Glutamatergic neuron (in vitro differentiated cells): ENCODE measurements at places on chromosomes 11 and 22.

DNA sequence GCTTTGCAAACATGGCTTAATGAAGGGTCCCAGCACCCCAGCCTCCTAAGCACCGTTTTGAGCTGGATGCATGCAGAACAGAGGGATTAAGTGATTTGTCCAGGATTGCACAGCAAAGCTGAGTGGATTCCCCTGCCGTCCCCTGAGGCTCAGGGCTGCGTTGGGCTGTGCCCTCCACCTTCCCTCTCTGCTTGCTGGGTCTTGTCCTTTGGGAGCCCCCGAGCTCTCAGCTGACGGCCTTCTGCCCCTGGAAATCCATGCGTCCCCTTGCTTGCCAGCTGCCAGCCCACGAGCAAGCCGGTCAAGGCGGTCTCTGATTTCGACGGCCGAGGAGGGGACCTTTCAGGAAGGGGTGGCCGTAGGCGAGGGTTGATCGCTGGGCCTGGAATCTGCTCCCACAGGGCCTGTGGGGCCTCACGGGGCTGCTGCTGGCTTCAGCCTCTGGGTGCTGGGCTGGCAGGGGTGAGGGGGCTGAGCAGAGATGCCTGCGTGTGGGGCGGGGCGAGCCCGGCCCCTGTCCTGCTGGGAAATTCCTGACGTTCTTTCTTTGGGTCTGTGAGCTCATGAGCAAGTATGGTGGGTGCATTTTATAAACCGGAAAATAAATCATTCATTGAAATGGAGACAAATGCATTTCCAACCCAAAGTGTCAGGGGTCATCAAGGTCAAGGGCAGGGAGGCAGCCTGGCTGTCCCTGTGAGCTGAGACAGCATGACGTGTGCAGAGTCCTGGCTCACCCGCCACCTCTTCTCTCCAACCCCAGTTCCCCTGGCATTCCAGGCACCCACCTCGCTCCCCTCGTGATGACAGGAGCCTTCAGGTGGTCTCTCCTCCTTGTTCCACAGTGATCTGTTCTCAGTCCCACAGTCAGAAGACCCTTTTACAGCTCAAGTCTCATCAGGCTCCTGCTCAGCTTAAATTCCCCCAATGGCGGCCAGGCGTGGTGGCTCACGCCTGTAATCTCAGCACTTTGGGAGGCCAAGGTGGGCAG, 28.1 kb downstream of the FGF4 start:
- DNase-seq: peak; percentile 59

GRCh38 chr11:131713529-131714134, 343.2 kb downstream of the NTM start:
- DNase-seq: no peak

DNA sequence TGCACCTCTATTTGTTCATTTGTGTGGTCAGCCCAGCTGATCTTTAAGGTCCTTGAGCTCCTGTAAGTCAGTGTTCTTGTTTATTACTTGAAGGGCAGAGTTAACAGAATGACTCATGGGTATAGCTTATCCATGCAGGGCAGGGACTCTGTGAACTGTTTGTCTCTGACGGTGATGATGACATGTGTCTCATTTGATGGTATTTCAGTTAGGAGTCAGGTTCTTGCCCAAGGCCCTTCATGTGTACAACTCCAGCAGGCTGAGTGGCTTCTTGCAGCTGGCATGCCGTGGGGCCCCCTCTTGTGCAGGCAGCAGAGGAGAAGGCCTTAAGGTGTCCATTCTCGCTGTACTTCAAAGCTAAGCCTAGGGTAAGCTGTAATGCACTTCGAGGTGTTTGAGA, 165.1 kb downstream of the DBX1 start:
- DNase-seq: no peak

GRCh38 chr11:130859886-130860285, 56.4 kb downstream of the SNX19 start:
- DNase-seq: no peak

DNA sequence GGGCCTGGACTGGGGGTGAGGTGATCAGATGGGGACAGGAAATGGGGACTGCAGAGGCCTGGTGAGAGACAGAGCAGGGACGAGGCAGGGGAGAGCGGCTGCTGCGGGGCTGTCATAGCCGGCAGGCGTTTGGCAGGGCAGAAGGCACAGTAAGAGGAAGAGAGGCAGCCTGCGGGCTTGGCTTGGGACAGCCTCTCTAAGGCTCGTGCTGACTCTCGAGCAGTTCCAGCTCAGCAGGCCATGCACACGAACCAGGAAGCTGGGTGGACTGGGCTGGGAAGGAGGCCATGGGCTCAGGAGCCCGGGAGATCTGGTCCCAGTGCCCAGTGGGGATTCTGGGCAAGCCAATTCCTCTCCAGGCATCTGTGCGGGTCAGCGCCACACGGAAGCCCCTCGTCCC, 19.6 kb upstream of the EIF3D start:
- peak; percentile 44 for DNase-seq

DNA sequence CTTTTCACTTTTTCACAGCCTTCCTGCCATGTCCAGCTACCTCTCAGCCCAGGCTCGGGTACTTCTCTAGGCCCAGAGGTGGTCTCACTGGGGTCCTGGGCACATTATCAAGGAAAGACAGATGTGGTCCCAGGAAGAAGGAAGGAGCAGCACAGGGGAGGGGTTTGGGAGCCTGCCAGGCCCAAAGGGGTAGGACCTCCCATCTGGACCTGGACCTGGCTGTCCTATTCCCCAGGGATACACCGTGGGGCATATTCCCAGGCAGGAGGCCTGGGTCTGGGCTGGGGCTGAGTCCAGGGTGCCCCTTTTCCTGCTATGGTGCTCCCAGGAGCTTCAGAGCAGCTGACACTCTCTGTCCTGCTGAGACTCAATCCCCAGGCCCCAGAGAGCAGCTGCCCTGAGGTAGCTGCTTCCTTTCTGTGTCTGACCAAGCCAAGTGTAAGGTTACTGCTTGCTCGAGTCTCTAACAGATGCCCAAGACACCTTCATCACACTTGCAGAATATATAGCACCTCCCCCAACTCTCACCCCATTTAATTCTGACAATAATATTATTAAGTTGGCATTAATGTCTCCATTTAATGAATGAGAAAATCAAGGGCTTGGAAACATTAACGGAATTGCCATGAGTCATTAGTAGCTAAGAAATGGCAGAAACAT, 232.0 kb downstream of the BUD13 start:
- DNase-seq: no peak

- no peak for DNase-seq
Observed at GRCh38 chr22:29078036-29078868, 5.4 kb downstream of the KREMEN1 start.

- no peak for DNase-seq
Observed at GRCh38 chr22:43292630-43293018, 50.5 kb downstream of the SCUBE1 start.

- no peak for DNase-seq
Observed at GRCh38 chr11:62464655-62465054, 45.8 kb downstream of the SCGB1A1 start.

DNA sequence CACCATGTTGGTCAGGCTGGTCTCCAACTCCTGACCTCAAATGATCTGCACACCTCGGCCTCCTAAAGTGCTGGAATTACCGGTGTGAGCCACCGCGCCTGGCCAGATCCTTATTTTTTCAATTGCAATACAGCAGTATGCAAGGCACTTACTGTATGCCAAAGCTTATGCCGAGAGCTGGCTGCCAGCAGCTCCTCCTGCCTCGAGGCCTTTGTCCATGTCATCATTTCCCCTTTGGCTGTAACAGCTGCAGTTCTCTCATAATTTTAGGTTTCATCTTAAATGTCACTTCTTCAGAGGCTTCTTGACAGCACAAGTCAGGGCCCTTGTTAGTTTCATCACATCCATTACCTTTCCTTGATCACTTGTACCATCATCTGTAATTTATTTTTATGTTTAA, 1.5 kb upstream of the SREBF2 start:
- no peak for DNase-seq

DNA sequence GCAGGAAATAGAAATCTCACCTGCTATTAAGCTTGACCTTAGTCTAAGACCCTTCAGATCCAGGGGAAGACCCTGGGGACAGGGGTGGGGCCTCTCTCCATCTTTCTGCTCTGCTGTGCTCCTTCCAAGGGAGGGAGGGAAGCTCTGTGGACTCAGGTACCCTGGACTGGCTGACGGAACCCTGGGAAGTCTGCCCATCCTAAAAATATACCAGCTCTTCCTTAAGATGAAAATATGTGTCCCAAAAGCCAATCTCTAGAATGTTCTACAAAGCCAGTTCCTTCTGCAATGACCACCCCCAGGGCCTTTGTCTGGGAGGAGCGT, 73.7 kb downstream of the RTL6 start:
- DNase-seq: no peak

DNA sequence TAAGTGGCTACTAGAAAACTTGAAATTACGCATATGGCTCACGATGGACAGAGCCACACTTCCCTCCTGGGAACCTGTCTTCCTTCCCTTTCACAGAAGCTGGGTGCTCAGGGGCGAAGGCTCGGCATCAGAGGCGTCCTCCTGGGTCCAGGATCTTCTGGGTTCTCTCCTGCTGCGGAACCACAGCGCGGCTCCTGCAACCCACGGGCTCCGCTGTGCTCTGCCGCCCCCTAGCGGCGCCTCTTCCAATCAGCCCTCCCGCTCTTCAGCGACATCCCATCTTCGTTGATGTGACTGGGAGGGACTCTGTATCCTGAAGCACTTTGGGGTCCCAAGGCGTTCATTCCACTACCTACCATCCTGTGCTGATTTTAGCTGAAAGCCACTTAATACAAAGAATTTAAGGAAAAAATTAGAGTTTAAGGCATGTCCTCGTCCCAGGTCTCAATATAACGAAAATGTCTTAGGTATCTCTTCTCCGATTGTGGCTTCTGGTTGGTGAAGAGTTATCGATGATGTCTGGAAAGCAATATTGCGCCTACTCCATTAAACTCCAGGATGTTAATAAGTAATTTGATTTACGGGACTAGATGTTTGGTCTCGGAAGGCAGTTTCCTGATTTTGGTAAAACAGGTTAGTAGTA, 14.8 kb upstream of the RPS3 start:
- peak; percentile 80 for DNase-seq
